ENCODE measurements at places on chromosomes 3 and 15.

DNA sequence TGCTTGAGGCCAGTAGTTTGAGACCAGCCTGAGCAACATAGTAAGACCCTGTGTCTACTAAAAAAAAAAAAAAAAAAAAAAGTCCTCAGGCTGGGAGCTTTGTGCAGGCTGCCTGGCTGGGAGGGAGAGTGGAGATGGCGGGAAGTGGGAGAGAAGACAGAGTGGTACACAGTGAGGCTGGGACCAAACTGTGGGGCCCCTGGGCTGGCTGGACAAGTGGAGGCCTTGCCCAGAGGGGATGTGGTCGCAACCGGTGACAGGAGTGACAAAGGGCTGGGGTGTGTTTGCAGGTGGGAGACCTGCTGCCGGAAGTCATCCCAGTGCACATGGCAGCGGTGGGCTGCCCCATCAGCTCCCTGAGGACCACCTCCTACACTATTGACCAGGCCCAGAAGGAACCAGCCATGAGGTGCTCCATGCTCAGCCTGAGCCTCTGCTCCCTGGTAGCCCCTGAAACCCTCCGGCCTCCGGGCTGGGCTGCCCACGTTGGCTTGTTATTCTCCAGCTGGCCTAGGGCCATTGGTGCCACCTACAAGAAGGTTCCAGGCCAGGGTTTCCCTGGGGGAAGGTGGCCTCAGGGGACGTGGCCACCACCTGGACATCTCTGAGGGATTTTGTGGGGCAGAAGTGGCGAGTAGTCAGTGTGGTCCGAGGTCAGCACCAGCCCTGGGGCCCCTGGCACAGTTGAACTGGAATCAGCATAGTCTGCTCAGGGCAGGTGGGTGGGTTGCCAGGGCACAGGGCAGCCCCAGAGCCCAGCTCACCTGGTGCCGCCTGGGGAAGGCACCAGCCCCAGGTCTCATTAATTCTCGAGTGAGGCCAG, 22.7 kb downstream of the ACAA1 start:
- no peak for DNase-seq

- no peak for DNase-seq
These were observed 4.2 kb upstream of the PEX5L start for GRCh38 chr3:180040966-180041365.

DNA sequence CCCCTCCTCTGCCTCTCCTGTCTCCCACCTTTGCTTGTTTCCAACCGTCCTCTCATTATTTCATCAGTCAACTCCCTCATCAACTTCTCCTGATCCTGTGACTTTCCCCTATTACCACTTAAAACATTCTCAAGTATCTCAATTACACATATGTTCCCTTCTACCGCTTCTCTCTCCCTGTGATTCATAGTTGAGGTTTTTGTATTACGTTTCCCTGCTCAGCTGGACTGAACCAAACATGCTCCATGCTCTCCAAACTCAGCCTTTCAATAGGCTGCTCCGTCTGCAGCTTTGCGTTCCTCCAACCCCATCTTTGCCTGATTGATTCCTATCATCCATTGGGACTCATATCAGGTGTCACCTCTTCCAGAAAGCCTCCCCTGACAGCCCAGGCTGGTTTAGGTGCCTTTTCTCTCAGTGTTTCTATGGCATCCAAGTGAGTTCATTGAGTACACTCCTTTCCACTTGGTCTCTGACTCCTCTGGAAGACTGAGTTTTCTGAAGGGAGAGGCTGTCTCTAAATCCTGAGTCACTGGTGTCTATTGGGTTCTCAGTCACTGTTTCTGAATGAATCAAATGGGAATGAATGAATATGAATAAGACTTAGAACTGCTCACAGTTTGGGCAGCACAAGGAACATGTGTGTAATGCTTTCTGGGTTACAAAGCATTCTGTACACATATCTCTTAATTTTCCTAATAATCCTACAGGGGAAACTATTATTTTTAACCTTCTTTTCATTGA, 56.4 kb downstream of the PLD1 start:
- DNase-seq, result no peak

DNA sequence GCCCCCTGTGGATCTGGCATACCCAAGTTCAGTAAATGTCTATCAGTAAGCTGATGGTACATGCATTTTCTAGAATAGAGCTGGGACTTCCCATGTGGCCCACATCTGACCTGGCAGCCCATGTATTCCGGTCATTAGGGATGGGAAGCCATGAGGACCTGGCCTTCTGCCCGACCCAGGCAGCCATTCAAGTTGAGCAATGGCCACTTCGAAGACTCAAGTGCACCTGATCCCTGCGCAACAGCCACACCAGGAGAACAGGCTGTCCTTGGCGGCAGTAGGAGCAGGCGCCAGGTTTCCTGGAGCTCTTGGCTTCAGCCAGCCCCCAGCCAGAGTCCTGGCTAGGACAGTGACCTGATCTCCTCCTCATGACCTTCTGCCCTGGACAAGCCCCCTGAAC, 14.6 kb downstream of the HEMK1 start:
- no peak for DNase-seq

Measured in activated CD8-positive, alpha-beta memory T cell treated with anti-CD3 and anti-CD28 coated beads, Interleukin-2, amount 50 U/mL, for 4 hours (primary cell).